ENCODE measurements at places on chromosomes 3 and 15.
A peak's percentile ranks its signal among the peaks of the same experiment; 100 is the strongest.

DNA sequence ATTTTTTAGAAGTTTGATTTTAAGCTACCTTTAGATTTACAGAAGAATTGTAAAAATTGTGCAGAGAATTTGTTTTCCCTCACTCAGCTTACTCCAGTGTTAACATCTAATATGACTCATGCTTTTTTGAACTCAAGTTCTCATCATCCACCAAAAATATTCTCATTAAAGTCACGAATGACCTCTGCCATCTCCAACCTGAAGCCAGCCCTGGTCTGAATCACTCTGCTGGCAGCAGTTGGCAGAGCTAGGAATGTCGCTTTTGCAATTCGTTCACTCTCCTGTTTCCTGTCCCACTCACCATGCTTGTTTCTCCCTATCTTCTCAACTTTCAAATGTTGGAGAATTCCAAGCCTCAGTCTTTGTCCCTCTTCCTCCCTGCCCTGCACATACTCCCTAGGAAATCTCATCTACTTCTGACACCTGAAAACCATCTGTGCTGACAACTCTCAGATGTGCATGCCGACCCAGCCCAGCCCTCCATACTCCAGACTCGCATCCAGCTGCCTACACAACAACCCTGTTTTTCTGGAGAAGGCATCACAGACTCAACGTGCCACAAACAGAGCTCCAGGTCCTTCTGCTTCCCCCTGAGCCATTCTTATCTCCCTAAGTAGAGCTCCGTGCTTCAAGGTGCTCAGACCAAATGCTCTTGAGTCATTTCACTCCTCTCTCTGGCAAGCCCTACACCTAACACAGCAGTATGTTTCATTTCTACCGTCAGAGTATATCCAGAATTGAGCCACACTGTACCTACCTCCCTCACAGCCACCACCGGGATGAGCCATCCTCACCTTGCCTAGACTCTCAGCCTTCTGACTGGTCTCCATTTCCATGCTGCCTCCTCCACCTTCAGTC, 24.9 kb downstream of the PRR23E start:
- no peak for DNase-seq

- DNase-seq = no peak
Measured at GRCh38 chr3:77139624-77140023, 99.7 kb downstream of the ROBO2 start.

DNA sequence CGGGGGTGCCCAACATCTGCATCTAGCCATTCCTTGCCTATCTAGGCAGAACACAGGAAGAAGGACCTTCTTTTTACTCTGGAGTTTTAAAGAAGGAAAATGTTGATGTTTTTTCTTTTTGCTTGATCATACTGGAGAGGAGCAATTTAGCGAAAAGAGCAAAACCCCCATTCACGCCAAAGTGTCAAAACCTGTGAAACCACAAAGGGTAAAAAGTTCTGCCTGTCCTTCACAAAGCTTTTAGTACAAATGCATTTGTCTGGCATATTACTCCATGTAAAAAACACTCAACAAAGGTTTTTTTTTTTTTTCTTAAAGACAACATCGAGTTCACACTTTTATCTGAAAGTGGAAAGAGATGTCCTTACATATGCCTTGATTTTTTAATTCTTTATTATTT, 214.2 kb upstream of the MRPL3 start:
- no peak for DNase-seq

DNA sequence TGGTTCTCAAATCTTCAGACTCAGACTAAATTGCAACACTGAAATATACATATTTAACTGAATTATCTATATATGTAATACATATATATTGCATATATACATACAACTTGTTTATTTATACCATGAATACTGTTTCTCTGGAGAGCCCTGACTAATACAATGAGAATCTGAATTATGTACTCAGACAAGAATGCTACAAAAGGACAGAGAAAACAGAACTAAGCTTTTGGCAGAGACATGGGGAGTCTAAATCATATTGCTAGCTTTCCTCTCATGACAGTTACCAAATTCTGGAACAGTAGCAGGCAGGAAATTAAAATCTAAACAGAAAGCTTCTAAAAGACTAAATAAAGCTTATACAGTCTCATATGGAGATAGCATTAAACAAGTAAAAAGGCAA, 142.4 kb upstream of the KCNMB2 start:
- no peak for DNase-seq

GRCh38 chr15:78243058-78243457, 8.7 kb upstream of the ACSBG1 start:
- DNase-seq = no peak

DNA sequence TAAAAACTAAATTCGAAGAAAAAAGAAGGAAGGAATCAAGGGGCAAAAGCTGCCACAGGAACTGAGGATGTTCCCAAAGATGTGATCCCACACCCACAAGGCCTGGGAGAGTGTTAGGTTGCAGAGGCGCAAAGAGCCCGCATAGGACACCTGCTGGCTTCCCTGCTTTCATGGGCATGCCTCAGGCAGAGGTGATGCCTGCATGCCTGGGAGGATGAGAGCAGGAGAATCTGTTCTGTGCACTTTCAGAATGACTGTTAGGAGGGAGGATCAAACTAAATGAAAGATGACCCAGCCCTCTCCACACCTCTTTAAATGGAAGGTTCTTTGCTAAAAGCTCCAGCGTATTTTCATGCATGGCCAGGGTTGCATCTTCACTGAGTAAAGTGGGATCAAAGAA, 162.4 kb downstream of the PLCL2 start:
- DNase-seq = no peak

DNA sequence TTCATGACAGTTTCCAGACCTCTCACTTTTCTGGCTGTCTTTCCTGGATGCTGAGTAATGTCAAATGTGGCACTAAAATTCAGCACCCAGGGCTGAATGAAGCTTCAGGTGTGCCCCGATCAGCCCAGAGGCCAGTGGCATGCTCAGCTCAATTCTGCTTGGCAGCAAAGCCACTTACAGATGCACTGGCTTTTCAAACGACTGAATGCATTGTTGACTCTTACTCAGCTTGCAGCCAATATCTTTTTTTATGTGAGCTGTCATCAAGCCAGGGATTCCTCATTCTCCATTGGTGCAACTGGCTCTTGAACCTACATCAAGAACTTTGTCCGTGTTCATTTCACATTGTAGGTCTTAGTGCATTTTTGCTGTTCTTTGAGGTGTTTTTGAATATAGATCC, 60.7 kb downstream of the ZDHHC19 start:
- DNase-seq = no peak

DNA sequence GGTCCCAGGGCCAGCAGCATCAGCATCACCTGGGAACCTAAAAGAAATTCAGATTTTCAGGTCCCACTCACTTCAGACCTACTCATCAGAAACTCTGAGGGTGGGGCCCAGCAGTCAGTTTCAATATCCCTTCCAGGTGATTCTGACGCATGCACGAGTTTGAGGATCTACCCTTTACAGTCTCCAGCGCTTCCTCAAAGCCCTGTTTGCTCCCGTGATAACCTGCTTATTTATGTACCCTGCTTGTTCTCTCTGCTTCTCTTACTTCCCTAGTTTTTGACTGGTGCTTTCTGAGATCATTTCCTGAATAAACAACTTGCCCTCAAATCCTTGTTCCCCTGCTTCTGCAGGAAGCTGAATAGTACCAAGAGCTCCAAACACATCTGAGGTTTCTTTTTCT, 245.3 kb downstream of the ZNF621 start:
- peak; percentile 4 for DNase-seq

- DNase-seq = no peak
Measured at GRCh38 chr3:156620901-156621300, 53.5 kb upstream of the TIPARP start.

DNA sequence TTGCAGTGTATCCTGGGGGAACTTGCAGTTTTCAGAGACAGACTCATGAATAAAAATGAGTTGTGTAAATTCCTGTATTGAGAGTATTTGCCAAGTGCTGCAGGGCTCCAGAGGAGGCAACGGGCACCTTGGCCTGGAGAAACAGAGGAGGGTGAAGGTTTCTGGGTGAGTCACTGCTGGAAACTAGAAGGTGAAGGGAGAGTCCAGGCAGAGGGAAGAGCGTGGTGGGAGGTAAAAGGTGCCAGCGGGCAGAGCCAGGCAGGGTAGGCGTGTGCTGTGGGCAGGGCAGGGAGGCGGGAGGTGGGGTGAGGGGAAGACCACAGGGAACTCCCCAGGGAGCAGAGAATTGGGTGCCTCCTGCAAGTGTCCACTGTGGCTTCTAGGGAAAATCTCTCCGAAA, 120.8 kb downstream of the SLCO3A1 start:
- no peak for DNase-seq

GRCh38 chr3:137988152-137988551, 21.8 kb upstream of the CLDN18 start:
- DNase-seq = no peak

- DNase-seq = peak; percentile 94
Measured at GRCh38 chr15:69160141-69160993, at the start of gene GLCE. Gene GLCE (plus strand): TSS chr15:69160635. CDS start chr15:69255807, 95,172 bp downstream.

- DNase-seq = no peak
Measured at GRCh38 chr3:45597581-45597980, 3.0 kb downstream of the LIMD1 start.

DNA sequence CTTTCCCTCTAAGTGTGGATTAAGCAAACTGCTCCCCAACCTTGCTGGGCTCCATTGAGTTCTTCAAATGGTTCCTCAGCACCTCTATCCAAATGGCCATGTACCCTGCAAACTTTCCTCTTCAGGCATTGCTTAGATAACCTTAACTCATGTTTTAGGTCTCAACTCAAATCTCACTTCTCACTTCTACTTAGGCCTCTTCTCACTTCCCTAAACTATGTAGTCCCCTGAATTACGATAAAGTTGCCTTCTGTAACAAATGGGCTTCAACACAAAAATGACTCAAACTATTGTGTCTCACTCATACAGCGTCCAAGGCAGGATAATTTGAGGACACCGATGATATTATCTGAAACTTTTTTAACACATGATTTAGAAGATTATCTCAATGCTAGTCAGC, 62.4 kb upstream of the STAC start:
- DNase-seq = no peak

DNA sequence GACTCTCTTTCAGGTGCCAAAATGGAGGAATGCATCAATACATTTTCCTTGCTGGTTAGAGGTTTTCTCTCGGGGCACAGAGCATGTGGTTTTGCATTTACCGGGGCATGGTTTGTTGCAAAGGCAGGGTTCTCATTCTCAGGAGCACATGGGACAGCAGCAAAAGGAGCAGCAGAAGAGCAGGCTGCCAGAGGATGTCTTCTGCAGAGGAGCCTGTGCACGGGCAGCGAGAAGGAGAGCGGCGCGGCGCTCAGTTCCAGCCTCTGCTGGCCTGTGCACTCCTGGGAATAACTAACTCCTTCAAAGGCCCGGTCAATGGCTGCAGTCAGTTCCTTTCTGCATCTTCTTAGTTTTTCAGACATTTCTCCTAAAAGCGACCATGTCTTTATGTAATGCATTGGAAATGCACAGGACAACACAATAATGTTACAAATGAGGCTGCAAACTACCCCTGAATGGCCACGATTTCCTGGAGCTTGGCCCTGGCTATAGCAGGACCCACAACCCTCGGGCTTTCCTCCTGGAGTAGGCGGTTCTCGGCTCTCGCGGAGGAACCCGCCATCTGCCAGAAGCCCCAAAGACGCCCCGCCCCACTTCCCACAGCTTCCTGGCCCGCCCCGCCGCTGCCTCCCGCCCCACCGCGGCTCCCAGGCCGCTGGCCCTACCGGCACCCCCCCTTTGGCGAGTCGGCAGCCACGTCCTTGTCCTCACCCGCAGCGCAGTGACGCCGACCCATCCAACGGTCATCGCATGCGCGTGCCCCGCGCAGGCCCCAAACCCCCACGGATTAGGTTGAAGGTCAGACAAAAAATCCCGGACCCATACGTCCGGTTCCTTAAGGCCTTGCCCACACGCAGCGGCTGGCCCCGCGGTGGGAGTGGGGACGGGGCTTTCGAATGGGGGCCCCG, at the start of gene C3orf62:
Gene C3orf62 (minus strand): TSS at position 758 of the 908 bp plus-strand sequence. CDS start 360 bp downstream, at position 398.
- DNase-seq = peak; percentile 70

DNA sequence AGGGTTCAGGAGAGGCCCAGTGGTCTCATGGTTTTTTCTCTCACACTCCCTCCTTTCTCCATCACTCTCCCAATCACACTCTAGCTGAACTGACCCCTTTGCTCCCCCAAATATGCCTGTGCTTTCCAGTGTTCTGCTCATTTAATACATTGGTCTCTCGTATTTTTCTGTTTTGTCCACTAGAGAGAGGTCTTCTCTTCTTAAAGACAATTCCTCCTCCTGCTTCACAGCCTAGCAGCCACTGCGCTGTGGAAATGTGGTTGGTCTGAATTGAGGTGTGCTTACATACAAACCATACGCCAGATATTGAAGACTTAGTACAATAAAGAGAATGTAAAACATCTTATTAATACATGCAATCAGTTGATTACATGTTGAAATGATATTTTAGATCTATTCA, 60.6 kb upstream of the XCR1 start:
- DNase-seq = no peak

DNA sequence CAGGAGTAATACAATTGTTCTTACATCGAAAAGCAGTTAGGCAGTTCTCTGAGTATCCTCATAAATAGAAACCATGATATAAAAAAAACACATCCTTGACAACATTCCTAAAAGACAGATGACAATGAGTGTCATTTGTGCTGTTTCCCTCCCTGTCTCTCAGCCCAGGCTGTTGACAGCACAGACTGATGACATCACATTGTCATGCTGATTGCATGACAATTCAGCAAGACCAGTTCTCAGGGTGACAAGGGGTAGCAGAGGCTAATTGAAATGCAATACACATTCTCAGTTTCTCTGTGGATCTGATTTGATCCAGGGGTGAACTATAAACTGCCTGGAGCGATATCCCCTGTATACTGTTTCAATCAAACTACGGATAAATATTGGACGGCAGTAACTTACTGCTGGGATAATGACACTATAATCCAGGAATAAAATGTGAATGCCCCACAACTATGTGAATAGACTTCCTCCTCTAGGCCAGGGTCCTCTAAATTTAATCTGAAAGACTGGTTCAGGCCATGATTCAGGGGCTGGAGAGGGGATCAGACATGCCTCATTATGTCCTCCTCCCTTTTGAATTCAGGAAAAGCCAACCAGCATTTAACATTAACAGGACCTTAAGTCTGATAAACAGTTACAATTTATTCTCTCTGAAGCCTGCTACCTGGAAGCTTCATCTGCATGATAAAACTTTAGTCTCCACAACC, 16.7 kb upstream of the EIF1B start:
- DNase-seq = no peak

DNA sequence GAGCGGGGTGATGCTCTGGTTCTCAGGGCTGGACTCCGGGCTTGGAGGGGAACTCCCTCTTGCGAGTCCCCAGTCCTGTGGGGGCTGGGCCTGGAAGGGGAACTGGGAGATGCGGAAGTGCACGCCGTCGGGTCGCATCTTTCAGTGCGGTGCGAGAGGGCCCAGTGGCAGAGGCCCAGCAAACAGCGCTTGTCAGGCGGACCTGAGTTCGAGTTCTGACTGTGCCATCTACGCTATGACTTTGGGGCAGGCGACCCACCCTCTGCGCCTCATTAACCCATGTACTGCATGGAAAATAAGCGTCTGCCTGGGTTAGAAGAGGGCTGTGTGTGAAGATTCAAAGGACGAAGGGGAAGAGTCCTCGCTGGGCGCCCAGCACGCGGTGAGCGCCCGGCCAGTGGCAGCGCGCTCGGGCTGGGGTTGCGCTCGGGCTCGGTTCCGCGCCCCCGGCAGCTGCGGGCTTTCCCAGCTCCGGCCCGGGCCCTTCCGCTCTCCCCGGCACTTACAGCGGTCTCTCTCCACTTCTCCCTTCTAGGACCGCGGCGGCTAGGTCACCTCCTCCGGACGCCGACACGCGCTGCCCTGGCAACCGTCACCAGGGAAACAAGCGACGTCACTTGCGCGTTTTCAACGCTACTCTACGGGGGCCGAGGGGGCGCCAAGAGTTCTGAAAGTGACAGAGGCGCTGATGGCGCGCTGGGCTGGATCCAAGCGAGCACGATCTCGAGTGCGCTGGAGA, at the start of gene CCDC13:
Gene CCDC13 (minus strand): TSS at position 584 of the 739 bp plus-strand sequence. CDS start 14,908 bp downstream, outside the sequence.
- DNase-seq = peak; percentile 91
